ENCODE measurements at places on chromosomes 12 and 14.

DNA sequence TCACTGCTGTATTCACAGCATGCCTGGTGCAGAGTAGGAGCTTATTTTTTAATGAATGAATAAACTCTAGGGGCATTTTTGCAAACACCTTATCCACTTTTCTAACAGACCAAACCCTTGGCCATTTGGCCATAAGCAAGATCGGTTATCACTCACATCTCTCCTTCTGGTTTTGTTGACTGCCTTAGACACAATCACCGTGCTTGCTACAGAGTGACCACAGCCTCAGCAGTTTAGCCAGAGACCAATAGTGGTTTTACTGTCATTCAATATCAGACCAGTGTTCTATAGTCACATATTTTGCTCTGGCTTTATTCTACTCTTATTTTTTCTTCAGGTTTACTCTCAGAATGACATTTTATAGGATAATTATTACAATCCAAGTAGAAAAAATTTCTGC, 2.2 kb downstream of the KLRB1 start:
- DNase-seq, result no peak

DNA sequence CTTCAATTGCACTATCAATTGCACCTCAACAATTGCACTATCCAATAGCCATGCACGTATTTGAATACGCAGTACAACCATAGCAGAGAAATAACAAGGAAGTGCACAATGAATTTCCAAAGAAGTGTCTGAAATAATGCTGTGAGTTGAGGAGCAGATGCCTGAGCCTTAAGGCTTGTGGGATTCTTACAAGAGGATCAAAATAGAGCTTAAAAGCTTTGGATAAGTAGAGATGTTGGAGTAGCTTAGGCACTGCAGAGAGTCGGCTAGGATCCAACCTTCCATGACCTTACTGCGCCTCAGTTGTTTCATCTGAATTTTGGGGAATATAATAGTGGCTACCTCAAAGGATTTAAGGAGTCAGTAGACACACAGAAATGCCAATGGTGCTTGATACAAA, 196.1 kb upstream of the FLRT2 start:
- DNase-seq, result no peak

GRCh38 chr12:2891240-2892053, 756 bp downstream of the TULP3 start:
- no peak for DNase-seq

DNA sequence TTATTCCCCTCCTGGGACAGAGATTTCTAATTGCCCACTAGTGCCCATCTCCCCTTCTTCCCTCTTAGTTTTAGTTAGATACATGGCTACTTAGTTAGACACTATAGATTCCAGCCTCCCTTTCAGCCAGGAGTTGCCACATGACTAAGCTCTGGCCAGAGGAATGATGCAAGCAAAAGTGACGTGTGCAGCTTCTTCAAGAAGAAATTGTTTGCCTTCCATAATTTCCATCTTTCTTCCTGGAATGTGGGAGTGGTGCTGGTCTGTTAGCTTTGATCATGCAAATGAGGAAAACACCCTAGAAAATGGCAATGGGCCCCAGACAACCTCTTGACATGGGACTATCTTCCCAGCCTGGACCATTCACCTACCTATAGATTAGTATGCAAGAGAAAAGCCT, 21.4 kb downstream of the CCDC177 start:
- no peak for DNase-seq

DNA sequence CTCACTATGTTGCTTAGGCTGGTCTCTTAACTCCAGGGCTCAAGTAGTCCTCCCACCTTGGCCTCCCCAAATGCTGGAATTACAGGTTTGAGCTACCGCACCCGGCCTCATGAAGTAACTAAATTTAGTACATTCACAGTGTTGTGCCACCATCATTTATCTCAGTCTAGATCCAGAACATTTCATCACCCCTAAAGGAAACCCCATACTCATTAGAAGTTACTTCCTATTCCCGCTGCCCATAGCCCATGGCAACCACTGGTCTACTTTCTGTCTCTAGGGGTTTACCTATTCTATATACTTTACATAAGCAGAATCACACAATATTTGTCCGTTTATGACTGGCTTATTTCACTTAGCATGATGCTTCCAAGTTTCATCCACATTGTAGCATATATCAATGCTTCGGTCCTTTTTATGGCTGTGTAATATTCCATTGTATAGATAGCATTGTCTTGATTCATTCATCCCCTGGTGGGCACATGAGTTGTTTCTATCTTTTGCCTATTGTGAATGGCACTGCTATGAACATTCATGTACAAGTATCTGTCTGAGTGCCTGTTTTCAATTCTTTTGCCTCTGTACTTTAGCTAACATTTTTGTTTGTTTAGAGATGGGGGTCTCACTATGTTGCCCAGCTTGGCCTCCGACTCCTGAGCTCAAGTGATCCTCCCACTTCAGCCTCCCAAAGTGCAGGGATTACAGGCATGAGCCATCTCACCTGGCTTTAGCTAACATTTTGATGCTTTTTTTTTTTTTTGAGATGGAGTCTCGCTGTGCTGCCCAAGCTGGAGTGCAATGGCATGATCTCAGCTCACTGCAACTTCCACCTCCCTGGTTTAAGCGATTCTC, 10.2 kb upstream of the SH2B3 start:
- DNase-seq, result no peak

DNA sequence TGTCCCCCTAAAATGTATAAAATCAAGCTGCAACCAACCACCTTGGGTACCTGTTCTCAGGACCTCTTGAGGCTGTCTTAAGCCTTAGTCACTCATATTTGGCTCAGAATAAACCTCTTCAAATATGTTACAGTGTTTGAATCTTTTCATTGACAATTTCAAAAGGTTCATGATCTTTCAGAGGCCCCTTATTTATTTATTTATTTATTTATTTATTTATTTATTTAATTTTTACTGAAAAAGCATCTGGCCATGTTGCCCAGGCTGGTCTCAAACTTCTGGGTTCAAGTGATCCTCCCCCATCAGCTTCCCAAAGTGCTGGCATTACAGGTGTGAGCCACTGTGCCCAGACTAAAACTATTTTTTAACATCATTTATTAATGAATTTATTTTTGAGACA, 8.2 kb upstream of the NUDT4 start:
- no peak for DNase-seq

DNA sequence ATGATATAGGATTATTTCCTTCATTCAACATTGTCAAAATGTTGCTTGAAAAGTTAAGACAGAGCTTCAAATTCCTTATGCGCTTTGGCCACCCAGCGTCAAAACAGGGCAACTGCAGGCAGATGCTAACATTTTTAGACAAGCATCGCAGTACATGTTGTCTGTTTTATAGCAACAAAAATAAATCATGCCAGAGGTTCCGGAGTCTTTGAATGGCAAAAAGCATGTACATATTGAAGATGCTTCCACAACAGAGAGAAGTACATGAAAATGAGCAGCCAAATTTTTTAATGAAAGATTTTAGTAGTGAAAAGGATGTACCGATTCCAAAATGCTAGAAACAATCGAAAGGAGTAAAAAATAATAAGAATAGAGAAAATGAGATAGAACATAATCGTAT, 49.8 kb upstream of the USP15 start:
- DNase-seq, result no peak

DNA sequence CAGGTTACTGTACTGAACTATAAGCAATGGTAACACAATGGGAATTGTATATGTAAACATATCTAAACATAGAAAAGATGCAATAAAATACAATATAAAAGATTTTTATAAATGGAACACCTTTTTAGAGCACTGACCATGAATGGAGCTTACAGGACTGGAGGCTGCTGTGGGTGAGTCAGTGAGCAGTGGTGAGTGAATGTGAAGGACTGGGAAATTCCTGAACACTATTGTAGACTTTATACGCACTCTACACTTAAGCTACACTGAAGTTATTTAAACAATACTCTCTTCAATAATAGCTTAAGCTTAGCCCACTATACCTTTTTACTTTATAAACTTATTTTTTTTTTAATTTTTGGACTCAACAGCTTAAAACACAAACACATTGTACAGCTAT, 313.5 kb downstream of the KCNC2 start:
- DNase-seq, result no peak

DNA sequence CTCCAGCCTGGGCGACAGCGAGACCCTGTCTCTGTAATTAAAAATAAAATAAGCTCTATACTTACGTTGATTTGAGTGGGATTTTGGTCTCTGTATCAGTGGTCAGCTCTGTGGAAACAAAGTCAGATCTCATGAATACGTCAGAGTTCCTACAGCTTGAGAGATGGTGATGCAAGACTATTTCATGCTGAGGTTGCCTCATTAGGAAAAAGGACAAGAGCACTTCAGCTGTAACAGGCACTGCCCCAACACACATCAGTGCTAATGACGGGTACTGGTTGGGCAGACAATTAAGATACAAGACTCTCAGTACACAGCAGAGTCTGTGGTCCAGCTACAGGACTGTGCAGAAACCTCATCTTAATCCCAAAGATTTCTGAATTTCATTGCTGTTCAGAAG, 246.4 kb upstream of the AMIGO2 start:
- no peak for DNase-seq

GRCh38 chr14:96662116-96662970, 134.8 kb upstream of the VRK1 start:
- no peak for DNase-seq

DNA sequence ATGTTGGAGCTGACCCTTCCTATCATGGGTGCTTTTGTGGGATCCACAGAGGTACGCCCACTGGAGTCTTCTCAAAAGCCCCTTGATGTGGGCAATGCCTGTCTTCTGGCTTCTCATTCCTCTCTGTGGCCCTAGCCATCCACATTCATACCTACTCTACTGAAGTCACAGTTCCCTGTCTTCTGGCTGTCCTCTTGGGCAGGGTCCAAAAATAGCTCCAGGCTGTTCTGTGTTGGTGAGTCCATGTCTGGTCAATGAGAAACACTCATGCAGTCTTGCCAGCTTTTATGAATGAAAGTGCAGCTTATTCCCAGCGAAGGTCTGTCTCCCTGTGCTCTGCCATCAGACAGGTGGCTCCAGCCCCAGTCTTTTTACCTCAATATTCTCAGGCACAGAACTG, 135.9 kb upstream of the MDM1 start:
- DNase-seq, result no peak

GRCh38 chr12:58871556-58871955, 48.7 kb downstream of the LRIG3 start:
- no peak for DNase-seq

DNA sequence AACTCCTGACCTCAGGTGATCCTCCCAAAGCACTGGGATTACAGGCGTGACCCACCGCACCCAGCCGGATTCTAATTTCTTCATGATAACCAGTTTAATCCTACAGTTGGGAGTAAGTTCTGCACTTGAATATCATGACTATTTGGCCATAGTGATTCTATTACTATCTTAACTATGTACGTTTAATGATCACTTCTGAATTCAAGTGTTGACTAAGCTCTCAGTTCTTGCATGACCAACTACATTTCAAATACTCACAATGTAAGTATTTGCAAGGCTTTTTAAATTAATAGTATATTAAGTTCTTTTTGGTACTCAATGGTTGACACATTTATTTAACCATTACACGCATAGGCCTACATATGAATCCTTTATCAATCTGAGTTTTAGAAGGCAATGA, 17.4 kb upstream of the VPS33A start:
- no peak for DNase-seq

DNA sequence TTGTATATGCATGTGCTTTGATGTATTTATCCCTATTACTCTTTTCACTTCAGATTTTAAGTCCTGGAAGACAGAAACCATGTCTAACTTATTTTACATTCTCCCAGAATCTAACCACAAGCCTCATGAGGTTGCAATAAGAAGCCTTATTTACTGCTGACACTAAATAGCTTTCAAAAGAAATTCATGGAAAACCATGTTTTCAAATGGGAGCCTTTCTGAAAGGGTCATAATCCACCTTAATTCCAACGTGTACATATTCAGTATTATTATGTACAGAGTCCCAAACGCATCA, 34.4 kb downstream of the CORO1C start:
- DNase-seq, result no peak

- no peak for DNase-seq
These were observed 29.5 kb downstream of the BMP4 start for GRCh38 chr14:53927171-53927570.

DNA sequence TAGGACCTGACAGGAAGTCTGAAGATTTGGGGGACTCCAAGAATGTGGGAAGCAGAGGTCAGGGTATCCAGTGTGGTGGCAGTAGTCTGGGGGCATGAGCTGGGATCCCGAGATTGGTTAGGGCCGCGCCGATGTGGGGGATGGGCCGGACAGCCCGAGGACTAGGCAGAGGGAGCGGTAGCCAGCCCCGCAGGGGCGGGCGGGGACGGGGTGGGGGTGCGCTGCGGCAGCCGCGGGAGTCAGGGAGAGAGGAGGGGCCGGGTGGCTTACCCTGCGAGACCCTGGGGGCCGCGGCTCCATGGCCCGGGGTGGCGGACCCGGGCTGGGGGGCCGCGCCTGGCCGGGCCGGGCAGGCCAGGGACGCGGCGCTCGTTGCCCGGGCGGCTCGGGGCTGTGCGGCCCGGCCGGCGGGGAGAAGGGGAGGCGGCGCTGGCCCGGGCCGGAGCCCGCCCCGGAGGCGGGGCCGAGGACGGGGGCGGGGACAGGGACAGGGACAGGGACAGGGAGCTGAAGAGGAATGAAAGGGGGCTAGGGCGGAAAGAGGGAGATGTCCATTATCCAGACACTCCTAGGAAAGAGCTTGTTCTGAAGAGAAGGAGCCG, 5.6 kb downstream of the ZNF385A start:
- no peak for DNase-seq

DNA sequence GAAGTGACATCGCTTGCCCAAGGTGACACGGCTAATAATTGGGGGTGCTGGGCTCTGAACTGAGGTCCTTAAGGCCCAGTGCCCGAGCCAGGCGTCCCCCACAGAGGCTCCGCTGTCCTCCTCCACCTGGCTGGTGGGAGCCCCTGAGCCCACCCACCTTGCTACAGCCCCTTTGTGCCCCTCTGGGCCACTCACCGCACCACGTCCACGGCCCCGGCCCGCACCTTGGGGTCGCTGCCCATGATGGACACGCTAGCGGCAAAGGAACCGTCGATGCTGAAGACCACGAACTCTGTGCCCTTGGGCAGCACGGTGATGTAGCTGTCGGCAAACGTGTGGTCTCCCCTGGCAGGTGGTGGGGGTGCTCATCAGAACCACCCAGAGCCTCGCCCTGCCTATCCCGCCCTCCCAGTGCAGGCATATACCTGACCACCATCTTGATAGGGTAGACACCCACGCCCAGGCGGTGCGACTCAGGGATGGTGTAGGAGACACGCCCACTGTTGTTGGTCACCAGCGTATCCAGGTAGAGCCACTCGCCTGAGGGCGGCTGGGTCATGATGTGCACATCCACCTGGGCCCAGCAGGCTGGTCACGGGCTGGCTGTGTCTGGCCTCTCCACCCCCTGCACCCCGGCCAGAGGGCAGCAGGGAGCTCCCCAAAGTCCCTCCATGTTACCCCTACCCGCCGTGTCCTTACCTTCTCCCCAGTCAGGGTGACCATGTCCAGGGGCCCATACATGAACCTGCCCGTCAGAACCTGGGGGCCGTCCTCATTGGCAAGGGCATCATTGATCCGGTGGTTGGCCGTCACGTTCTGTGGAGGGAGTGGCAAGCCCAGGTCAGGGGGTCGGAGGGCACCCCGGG, 6.8 kb downstream of the ARL6IP4 start:
- no peak for DNase-seq

GRCh38 chr12:104219361-104219892, 3.8 kb downstream of the TXNRD1 start:
- DNase-seq, result no peak
